Activated CD4-positive, alpha-beta T cell treated with anti-CD3 and anti-CD28 coated beads, Interleukin-10, Interleukin-2, amounts not matched to agents 100 ng/mL and 50 ng/mL, durations not matched to agents 16 hours and 8 hours (primary cell): ENCODE measurements at places on chromosomes 7 and 10.

DNA sequence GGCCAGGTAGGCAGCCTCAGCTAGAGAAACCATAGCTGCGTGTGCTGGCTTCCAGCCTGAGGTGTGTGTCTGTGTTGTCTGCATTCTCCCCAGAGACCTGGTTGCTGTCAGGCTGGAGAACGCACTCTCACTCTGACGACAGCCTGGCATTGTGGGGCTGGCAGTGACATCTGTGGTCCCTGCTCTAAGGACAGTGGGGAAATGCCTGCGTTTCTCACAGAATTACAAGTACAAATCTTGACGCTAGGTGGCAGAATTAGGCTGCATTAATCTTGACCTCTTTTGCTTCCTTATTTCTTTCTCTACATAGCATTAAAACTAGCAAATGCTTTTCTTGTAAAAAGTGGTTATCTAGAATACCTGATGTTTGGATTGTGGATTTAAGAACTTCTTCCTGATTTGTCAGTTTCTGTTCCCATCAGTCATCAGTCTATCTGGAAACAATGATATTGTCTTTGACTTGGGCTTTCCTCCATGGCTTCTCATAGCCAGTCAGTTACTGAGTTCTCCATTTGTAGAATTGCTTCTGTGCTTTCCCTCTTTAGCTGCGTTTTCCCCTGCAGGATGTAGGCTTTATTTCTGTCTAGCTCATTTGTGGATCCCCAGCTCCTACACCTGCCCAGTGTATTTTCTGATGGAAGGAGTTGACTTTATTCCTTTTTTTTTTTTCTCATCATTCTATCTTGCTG, 86.0 kb downstream of the FANK1 start:
- DNase-seq = peak; percentile 56

- DNase-seq = no peak
Measured at GRCh38 chr10:5543623-5544022, 18.9 kb downstream of the CALML3 start.

DNA sequence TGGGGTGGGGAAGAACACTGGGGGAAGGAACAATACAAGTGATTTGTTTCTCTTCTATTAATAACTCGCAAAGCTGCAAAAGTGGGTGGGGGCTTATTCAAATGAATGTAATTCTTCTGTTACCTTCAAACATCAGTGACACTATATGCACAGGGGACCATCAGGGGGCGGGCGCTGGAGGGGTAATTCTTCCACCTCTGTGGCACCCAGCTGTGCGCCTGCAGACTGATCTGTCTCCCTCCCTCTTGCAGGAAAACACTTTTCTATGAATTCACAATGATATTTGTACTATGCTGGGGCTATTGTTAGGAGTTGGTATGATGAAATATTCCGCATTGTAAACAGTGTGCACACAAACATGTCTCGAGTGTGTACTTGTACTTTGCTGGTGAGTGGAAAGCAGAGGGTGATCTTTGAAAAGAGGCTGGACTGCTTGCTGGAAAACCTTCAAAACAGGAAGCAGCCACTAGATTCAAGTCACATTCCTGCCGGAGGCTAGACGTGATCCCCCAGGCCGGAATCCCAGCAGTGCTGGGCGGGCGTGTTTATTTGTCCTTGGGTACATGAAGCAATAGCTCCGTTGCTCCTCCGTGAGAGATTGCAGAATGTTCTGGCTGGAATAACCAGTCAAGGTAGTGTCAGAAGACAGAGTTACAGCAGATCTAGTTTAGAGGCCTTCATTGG, 15.8 kb upstream of the BNIP3 start:
- no peak for DNase-seq

- DNase-seq = no peak
Measured at GRCh38 chr10:91541481-91541880, 91.4 kb downstream of the PPP1R3C start.

DNA sequence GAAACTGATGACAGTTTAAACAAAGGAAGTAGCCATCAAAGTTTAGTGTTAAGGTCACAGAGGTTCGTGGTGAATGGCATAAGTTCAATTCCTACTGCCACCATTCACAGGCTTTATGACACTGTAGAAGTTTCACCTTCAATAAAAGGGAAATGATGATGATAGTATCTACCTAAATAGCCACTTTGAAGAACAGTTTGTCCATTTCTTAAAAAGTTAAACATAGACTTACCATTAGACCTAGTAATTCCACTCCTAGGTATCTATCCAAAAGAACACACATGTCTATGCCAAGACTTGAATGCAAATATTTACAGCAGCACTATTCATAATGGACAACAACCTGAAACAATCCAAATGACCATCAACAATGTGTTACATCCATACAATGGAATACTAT, 18.9 kb upstream of the GSTK1 start:
- no peak for DNase-seq

- DNase-seq = no peak
Measured at GRCh38 chr7:46933596-46933995, 648.3 kb downstream of the TNS3 start.

DNA sequence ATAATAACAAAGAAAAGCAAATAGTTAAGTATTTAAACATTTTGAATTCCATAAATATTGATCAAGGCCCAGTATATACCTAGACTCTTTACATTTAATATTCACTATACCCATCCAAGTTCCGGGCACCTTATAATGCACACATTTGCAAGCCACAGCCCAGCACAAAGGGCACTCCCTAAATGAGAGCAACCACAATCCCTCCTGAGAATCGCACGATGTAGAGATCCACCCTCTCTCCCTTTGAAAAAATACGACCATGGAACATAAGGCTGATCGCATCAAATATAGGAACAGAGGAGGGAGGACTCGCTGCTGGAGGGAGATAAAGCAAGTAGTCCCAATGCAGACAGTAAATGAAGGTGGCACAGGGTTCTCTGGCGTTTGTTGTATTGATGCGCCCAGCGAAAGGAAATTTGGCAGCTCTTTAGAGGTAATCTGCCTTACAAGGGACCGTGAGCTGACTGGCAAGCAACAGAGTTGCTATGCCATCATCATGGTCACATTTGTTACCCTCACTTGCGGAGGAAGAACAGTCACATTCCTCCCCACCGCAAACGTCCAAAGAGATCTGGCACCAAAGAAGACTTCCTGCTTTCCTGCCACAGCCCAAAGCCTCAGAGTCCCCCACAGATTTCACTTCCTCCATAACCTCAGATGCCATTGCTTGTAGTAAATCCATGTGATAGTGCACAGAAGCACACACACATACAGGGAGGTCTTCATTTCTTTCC, 16.1 kb upstream of the TAS2R40 start:
- peak; percentile 46 for DNase-seq

GRCh38 chr10:96416643-96417042, 57.8 kb upstream of the OPALIN start:
- DNase-seq = no peak

DNA sequence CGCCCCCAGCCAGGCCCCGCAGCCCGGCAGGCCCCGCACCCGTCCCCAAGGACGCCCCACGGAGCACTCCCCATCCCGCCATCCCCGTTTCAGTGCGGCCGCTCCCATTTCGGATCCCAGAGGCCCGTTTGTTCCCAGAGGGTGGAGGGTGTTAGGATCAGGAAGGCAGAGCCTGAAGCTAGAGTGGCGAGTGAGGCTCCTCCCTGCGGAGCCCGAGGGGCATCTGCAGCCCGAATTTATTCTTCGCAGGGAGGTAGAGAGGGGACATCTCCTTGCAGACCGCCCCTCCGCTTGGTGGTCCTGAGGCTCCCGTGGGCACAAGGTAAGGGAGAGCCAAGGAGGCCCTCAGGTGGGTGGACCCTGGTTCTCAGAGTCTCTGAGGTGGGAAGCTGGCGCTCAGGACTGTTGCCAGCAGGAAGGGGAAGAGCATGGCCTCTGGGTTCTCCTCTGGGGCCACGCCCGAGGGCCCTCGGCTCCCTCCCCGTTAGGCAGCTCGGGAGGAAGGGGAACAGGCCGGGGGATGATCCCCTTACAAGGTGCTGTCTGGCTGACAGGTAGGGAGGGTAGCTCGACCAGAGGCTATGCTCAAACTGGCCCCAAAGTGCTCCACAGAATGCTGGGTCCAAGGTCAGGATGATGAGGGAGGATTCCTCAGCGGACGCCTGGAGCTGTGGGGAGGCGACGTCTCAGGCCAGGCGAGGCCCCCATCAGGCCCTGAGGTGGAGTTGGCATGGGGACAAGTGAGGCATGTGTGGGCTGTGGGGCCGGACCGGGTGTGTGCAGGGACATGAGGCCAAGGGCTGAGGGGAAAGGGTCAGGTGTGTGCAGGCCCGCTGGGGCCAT, 17.4 kb downstream of the POLL start:
- DNase-seq = no peak

DNA sequence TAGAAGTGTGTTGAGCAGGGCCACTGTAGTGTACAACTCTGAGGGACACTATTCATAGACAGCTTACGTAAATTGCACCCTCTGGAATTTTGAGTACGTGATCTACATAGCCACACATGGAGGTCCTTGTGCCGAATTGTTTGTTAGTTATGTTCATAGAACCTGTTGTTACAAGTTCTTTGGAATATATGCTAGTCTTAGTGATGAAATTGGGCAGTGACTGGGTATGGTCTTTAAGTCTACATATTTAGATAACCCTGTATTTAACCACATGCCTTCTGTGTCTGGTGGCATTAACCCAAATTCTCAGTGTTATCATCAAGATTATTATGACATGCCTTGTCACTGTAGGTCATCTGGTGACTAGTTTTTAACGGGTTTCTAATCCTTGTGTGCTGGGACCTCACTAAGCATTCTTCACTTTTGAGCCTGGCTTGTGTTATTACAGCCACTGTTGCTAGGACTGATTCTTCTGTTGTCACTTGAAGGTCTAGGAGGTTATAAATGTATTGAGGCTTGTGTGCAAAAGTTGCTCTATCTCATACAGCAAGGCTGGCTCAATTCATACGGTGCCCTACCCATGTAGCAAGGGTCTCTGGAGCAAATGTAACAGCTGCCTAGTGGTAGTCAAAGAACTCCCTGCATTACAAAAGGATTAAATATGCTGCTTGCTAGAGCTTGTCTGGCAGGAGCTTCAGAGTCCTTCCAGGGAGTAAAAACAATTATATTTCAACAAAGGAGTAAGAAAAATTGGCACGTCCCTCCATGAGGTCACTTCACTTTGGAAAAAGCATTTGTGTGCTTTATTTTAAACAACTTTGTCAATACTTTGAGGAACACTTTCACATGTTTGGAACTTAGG, 65.4 kb downstream of the CDK14 start:
- no peak for DNase-seq

GRCh38 chr7:29424984-29425309, 138.7 kb upstream of the PRR15 start:
- DNase-seq = no peak

- DNase-seq = no peak
Measured at GRCh38 chr10:64574371-64574770, 1053.2 kb downstream of the REEP3 start.

GRCh38 chr7:65001291-65001814, 5.1 kb downstream of the ERV3-1 start:
- DNase-seq = no peak

GRCh38 chr10:5668429-5668828, 2.0 kb upstream of the ASB13 start:
- no peak for DNase-seq

GRCh38 chr10:1600861-1601260, 136.5 kb downstream of the ADARB2 start:
- DNase-seq = no peak

- no peak for DNase-seq
Measured at GRCh38 chr10:20391629-20392028, 505.5 kb downstream of the NEBL start.
